Stimulated activated naive B cell treated with anti-CD40 and anti-IgM and Interleukin-4, amounts not matched to agents 10 μg/mL and 1 μg/mL and 100 μg/mL, for 72 hours (primary cell): ENCODE measurements at places on chromosomes 2 and 18.
A peak's percentile ranks its signal among the peaks of the same experiment; 100 is the strongest.

- no peaks in the 10 kb centered on the region for H3K27me3 ChIP-seq
- H3K27ac ChIP-seq = no peak overlapping the region
- no peaks in the 10 kb centered on the region for H3K36me3 ChIP-seq
- no peak overlapping the region for H3K4me3 ChIP-seq
Observed at GRCh38 chr2:39511219-39511604, 74.1 kb upstream of the MAP4K3 start.

DNA sequence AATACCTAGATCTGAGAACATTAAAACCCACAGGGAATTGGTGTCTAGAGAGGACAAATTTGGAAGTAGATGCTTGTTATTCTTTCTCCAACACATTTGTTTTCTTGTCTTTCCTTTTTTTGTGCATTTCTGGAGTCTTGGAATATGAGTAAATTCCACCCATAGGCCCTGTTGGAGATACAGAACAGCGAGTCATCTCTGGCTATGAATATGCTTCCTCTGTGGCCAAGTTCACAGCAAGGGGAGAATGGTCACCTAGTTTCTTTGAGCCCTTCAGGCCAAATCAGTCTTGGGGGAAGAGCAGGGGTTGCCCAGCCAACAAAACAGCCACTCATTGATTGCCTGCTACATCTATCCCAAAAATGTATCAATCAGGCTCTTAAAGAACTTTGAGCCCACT is 31.3 kb downstream of the SP140L start:
- peaks cover 23% of the 10 kb centered on the region for H3K4me1 ChIP-seq

DNA sequence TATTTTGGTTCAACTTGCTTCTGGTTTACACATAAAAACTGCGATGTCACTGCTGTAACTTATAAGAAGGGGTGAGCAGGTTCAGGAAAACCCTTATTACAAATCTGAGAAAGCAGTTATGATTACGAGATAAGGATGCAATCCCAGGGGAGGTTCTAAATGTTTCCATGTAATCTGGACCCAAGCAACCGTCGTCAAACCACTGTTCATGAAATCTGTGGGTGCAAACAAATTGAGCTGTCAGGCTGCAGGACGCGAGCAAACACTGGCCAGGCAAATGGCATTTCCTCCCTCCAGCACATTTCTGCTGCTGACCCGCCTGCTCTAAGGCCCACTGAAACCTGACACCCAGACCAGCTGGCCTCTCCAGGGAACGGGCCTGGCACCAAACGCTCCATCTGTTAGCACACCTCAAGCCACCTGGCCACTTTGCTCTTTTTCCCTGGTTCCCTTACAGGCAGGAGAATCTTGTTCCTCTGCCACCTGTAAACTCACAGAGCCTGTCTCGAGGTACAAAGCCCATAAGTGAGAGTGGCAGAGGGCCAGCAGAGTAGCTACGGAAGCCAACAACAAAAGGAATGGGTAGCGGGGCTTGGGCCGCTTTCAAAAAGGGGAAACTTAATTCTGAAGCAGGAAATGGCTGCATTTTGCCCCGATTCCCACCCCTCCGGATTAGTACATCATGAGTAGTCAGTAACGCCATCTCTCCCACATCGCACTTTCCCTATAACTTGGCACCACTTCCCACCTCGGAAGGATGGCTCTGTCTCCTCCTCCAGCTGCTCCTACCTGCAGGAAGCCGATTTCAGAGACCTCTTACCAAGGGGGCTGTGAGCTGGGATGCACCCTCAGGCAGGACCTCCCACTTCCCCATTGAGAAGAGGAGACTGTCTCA is 26.5 kb downstream of the CRACDL start:
- H3K4me1 ChIP-seq = peaks cover 27% of the 10 kb centered on the region
- peak; percentile 53 for DNase-seq

GRCh38 chr2:236608710-236609109 is 39.1 kb downstream of the ACKR3 start:
- H3K27ac ChIP-seq = no peak overlapping the region
- H3K4me3 ChIP-seq = no peak overlapping the region
- H3K36me3 ChIP-seq = no peaks in the 10 kb centered on the region
- peaks cover 50% of the 10 kb centered on the region for H3K27me3 ChIP-seq

- no peaks in the 10 kb centered on the region for H3K4me1 ChIP-seq
- no peak overlapping the region for H3K4me3 ChIP-seq
- no peak for DNase-seq
Observed at GRCh38 chr2:144396318-144396717, 123.6 kb downstream of the ZEB2 start.

GRCh38 chr18:63348508-63349136 is 18.4 kb downstream of the KDSR start:
- H3K36me3 ChIP-seq = peaks cover 39% of the 10 kb centered on the region
- H3K4me1 ChIP-seq = peaks cover 4% of the 10 kb centered on the region

DNA sequence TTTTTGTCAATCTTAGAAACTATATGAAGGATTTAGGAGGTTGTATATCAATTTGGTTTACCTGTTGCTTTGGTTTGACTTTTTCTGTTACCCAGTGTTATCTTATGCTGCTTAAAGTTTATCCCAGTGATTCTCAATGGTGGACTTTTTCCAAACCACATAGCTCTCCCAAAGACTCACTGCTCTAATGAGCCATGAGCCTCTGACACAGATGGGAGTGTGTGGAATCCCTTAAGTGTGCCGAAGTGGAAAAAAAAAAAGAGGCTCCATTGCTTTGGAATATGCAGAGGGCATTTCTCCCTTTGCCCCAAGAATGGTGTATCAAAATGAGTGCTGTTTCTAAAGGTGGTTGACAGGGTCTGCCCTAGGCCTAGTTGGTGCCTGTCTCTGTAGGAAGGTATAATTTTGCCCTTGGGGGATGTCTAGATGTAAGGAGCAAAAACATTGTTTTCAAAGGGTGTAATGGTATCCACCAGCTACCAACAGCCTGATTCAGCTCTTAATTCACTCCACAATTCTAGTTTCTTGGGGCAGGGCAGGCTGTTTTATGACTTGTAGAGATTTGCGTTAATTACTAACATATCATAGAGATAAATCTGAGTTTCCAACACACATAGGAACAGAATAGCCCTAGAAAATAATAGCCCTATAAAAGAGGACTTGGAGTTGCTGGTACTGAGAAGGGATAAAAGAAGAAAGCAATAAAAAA is 64.3 kb upstream of the CYP26B1 start:
- H3K4me3 ChIP-seq = no peak overlapping the region
- no peaks in the 10 kb centered on the region for H3K36me3 ChIP-seq
- H3K4me1 ChIP-seq = peaks cover 2% of the 10 kb centered on the region
- H3K27me3 ChIP-seq = no peaks in the 10 kb centered on the region
- DNase-seq = no peak

GRCh38 chr2:36450466-36451196 is 95.1 kb downstream of the CRIM1 start:
- no peaks in the 10 kb centered on the region for H3K4me1 ChIP-seq
- H3K4me3 ChIP-seq = no peak overlapping the region
- no peak overlapping the region for H3K27ac ChIP-seq
- H3K27me3 ChIP-seq = no peaks in the 10 kb centered on the region
- peaks cover 13% of the 10 kb centered on the region for H3K36me3 ChIP-seq
- DNase-seq = no peak

DNA sequence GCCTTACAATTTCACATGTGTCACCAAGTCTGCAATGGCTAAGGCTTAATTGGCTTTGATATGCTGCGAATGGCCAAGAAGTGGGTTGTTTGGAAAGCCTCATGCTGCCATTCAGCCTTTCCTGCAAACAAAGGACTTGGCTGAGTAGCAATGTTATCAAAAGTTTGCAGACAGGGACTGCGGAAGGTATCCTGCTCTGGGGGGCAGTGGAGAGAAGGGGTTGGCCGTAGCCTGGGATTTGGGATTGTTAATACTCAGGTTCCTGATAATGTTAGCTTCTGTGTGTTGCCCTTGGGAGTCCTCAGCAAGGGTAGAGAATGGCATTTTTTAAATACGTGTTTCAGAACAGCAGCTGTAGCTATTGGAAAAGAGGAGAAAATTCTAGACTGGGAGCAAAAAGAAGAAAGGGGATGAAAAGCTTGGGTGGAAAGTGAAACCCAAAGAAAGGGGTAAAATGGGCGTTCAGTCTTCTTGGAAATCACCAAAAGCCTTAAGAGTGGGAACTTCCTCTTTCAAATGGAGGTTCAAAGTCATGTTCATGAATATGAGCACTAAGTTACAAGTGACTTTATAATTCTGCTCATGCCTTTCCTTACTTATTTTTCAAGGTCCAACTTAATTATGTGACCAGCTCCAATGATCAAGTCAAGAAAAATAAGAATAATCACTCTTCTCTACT is 325.1 kb downstream of the RNF144A start:
- no peaks in the 10 kb centered on the region for H3K27me3 ChIP-seq
- no peaks in the 10 kb centered on the region for H3K36me3 ChIP-seq
- peaks cover 10% of the 10 kb centered on the region for H3K4me1 ChIP-seq
- no peak overlapping the region for H3K27ac ChIP-seq
